T-helper 17 cell (primary cell): ENCODE measurements at places on chromosomes 6 and 20.

- no peak for DNase-seq
Measured at GRCh38 chr6:143267760-143268159, 182.7 kb downstream of the ADAT2 start.

DNA sequence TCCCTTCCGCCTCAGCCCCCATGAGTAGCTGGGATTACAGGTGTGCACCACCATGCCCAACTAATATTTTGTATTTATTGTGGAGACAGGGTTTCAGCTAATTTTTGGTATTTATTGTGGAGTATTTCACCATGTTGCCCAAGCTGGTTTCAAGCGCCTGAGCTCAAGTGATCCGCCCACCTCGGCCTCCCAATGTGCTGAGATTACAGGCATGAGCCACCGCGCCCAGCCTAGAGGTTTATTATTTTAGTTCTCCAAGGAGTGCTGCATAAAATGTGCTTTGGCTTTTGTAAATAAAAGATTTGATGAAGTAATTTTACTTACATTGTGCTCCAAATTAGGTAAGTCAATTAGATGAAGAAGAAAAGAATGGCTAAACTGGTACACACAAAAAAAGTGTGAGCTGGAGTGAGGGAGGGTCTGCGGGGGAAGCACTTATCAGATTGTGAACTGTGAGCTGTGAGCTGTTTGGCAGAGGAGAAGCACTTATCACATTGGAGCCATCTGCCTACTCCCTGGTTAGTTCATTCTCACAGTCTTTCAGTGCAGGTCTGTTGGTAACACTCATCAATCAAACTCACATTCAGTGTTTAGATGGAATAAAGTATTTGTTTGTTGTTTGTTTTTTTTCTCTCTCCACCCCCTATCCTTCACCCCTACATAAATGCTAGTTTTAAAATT, 398.0 kb downstream of the EPHA7 start:
- DNase-seq = no peak

DNA sequence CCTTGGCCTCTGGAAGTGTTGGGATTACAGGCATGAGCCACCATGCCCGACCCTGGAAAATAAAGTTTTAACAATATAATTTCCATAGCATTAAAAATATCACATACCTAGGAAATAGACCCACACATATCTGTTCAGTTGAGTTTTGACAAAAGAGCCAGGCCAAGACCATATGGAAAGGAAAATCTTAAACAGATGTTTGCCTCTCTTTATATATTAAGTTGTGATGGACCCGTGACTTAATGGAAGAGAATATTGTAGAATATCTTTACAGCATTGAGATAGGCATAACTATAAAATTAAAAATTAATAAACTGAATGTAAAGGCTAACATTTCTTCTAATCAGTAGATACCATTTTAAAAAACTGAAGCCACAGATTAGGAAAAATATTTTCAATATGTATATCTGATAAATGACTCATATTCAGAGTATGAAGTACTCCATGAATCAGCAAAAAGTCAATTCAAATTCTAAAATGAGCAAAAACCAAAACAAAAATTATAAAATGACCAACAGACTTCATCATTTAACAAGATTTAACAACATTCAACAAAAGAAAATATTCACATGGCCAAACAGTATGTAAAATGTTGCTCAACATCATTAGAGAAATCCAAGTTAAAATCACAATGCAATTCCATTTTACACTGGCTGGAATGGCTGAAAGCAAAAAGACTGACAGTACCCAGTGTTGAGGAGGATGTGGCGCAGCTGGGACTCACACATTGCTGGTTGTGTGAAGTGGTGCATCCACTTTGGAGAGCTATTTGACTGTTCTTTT, 43.3 kb downstream of the GTF2H5 start:
- DNase-seq = no peak

GRCh38 chr6:134950482-134950881, 581 bp upstream of the ALDH8A1 start:
- no peak for DNase-seq

DNA sequence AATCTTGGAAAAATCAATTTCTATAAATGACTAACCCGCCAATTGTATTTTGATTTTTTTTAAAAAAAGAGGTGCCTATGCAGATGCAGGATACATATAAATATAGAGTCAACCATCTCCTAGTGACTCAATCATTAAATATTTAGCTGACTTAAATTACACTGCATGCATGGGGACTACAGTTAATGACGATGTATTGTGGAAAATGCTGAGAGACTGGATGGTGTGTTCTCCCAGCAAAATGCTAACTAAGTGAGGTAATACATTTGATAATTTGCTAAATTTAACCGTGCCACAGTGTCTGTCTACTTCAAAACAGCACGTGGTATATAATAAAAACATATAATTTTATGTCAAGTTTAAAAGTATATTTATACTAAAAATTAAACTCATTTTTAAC, 341.6 kb downstream of the PRKN start:
- DNase-seq = no peak

GRCh38 chr6:139824864-139825263, 450.4 kb upstream of the CITED2 start:
- no peak for DNase-seq

- DNase-seq = no peak
Measured at GRCh38 chr6:128731249-128732165, 151.4 kb upstream of the LAMA2 start.

DNA sequence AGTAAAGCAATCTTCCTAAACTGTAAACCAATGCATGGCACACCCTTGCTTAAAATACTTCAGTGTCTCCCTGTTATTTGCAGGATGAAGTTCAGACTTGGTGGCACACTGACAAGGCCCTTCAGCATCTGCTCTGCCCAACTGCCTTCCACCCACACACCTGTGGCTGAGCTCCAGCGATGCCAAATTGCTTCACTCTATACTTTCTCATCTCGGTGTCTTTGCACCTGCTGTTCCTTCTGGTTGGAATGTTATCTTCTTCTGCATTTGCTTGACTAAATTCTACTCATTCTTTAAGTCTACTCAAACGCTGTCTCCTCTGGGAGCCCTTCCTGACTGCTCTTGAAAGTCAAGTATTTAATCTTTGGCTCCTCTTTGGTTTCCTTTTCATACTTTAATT, 100.1 kb upstream of the SUPT3H start:
- DNase-seq = no peak

DNA sequence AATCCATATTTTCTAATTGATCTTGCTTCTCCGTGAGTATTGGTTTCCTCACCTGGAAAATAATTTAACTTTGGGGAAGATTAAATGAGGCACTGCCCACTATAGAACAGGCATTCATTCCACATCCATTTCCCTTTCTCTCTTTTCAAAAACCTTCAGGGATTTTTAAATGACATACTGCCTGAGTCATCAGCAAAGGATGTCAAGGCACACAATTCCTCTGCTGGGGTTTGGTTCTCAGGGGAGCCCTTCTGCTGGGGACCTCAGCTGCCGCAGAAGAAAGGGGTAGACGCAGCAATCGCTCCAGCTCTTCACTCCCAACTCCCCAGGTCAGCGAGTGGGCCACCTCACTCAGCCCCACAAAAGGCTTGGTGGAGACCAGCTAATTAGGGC, 90.7 kb upstream of the BACH2 start:
- no peak for DNase-seq

- no peak for DNase-seq
Measured at GRCh38 chr6:56484669-56485068, 158.0 kb downstream of the DST start.

DNA sequence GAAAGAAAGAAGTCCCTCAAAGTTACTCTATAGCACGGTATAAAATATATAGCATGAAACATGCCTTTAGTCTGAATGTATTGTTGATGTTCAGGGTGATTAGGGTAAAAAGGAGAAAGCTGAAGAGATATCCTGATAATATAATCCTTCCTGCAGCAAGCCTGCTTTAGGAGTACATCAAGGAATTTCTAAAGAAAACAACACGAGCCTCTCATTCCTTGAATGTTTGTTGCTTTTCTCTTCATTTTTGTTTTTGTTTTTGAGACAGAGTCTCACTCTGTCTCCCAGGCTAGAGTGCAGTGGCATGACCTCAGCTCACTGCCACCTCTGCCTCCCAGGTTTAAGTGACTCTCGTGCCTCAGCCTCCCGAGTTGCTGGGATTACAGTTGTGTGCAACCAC, 79.1 kb downstream of the CD164 start:
- DNase-seq = no peak

GRCh38 chr20:58649288-58650180, 1.5 kb upstream of the STX16 start:
- peak; percentile 18 for DNase-seq
